ENCODE measurements at places on chromosomes 7 and 10.

- DNase-seq: no peak
These were observed 73.1 kb downstream of the CRPPA start for GRCh38 chr7:16348251-16348650.

DNA sequence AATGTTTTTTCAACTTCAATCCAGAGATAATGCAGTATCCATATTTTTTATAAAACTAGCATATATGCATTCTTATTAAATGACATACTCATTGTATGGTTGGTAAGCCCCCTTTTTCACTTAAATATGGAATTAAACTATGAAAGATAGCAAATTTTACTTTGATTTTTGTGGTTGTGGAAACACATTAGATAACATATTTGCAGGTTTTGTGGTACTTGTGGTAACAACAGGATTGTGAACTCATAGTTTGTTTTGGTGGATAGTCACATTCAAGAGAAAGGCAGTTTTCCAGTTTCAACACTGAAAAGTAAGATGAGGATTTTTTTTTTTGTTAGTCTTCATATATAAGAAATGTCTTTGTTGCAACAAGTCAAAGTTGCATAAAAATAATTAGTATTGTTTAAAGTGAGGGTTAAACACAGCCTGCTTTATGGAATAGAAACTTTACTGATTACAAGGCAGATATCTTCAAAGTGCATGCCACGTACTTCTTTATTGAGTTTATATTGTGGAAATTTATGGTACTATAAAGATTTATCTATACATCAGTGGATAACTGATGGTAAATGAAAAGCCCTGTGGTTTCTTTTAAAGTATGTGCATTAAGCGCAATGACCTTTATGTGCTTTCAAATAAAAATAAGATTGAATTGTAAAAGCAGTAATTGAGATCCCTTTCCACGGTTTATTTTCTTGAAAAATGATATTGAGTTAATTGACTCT is 39.7 kb upstream of the SEMA3D start:
- DNase-seq: no peak

DNA sequence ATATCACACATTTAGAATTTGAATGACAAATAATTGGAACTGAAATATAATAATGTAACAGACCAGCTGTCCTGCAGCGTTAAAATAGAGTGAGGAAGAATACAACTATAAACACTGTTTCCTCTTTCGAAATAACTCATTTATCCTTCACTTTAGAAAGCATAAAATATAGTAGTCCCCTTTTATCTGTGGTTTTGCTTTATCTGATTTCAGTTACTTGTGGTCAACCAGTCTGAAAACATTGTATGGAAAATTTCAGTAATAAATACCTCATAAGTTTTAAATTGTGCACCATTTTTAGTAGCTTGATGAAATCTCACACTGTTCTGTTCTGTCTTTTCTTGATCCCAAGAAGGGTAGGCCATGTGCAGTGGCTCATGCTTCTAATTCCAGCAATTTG is 31.7 kb downstream of the POLR1F start:
- DNase-seq: no peak

- no peak for DNase-seq
These were observed 102.7 kb downstream of the ANKRD26 start for GRCh38 chr10:26997610-26998009.

DNA sequence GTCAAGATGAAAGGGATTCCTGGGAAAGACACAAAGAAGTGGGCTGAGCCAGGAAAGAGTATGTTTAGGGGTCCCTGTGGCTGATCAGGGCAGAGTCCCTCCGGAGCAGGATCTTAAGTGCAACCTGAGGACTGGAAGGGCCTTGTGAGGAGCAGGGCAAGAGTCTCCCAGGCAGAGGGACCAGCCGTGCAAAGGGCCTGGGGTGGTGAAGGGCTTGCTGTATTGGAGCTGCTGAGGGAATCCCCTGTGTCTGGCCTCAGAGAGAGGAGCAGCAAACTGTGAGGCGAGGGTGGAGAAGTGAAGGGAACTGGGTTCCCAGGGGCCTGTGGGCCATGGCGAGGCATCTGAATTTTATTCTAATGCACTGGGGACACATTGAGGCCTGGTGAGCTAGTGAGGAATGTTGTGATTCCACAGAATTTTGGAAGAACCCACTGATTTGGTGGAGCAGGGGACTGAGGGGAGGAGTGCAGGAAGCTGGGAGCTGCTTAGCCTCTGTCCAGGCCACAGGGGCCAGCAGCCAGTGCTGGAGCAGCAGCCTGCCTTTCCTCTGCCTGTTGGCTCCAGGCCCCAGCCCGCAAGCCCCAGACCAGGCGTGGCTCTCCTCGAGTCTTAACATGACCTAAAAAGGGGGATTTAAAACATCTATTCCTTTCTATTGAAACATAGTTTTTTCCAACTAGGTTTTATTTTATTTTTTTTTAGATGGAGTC is 138.4 kb upstream of the IGFBP3 start:
- no peak for DNase-seq

GRCh38 chr7:114852293-114852692 is 69.6 kb upstream of the MDFIC start:
- no peak for DNase-seq

GRCh38 chr10:86164174-86164774 is 202.3 kb downstream of the GRID1 start:
- DNase-seq: no peak

GRCh38 chr10:123331438-123331837 is 177.2 kb downstream of the BUB3 start:
- DNase-seq: no peak

DNA sequence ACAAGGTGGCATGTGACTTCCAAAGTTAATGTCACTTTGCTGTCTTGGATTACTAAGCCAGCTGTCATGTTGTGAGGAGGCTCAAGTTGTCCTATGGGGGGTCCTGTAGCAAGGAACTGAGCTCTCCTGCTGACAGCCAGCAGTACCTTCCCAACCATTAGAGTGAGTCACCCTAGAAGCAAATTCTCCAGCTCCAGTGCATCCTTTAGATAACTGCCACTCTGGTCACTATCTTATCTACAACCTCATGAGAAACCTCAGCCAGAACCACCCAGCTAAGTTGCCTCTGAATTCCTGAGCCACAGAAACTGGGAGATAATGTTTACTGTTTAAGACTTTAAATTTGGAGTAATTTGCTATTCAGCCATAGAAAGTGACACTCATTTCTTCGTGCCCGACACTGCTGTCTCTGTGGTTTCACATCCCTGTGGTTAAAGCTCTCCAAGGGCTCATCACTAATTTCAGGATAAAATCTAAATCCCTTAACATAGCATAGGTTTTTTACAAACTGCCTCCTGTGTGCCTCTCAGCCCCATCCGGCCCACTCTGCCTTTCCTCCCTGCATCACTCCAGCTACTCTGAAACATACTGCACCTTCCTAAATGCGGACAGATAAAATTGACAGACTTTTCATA is 83.5 kb downstream of the PRR15 start:
- DNase-seq: no peak

DNA sequence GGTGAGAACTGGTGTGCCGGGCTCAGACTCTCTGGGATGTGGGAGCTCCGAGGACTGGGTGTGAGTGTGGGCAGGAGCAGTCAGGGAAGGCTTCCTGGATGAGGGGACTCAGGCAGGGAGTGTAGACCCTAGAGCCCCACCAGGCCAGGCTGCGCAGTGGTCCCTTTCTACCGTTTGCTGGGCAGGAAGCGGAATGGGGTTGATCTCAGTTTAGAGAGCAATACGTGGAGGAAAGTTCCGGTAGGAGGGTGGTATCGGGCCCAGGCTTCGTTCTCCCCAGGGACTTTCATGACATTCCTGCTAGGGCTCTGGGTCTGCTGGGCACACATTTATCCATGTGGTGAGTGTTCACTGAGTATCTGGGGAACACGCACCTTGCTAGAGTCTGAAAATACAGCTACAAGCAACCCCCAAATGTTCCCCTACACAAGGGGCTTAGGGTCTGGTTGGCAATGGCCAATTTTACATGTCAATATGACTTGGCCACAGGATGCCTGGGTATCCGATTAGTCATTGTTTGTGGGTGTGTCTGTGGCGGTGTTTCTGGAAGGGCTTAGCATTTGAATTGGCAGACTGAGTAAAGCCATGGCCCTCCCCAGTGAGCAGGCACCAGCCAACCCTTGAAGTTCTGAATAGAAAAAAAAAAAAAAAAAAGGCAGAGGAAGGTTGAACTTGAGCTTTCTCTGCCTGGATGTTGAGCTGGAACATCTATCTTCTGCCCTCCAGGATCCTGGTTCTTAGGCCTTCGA is 20.8 kb downstream of the GHRHR start:
- no peak for DNase-seq

GRCh38 chr7:43038254-43038653 is 74.2 kb upstream of the HECW1 start:
- no peak for DNase-seq

GRCh38 chr7:41735206-41735605 is 32.3 kb upstream of the INHBA start:
- DNase-seq: no peak

GRCh38 chr7:15862016-15862780 is 175.7 kb upstream of the MEOX2 start:
- DNase-seq: no peak

- DNase-seq: no peak
These were observed 176.8 kb upstream of the RHOBTB1 start for GRCh38 chr10:61120805-61121204.

Measured in stimulated activated CD4-positive, alpha-beta T cell treated with anti-CD3 and anti-CD28 coated beads, Interleukin-1b, Interleukin-23, amount 100 ng/mL, for 1 hour (primary cell).